ENCODE measurements at places on chromosomes 4 and X.

DNA sequence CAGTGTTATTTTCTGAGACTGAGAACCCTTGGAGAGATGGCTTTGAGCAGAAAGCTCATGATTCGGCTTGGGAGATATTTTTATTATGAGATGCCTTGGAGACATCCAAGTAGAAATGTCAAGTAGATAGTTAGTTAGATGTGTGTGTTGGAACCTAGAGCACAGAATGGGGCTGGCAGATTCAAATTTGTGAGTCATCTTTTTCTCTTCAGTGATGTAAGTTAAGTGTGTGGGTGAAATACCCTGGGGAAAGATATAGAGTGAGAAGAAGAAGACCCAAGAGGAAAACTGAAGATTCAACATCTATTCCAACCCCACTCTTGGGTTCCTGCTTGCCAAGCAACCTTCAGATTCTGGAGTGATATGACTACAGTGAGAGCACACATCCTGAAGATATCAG lies 580.8 kb upstream of the AMOT start:
- DNase-seq: no peak

- DNase-seq: no peak
Measured at GRCh38 chr4:70930530-70931256, 28.5 kb downstream of the MOB1B start.

- no peak for DNase-seq
Measured at GRCh38 chr4:85995361-85995760, 364.5 kb downstream of the MAPK10 start.

- no peak for DNase-seq
Measured at GRCh38 chr4:148359769-148360168, 82.4 kb downstream of the NR3C2 start.

GRCh38 chr4:121783210-121783609 lies 17.9 kb upstream of the EXOSC9 start:
- no peak for DNase-seq

- no peak for DNase-seq
Measured at GRCh38 chr4:48237996-48238645, 31.5 kb downstream of the TEC start.

DNA sequence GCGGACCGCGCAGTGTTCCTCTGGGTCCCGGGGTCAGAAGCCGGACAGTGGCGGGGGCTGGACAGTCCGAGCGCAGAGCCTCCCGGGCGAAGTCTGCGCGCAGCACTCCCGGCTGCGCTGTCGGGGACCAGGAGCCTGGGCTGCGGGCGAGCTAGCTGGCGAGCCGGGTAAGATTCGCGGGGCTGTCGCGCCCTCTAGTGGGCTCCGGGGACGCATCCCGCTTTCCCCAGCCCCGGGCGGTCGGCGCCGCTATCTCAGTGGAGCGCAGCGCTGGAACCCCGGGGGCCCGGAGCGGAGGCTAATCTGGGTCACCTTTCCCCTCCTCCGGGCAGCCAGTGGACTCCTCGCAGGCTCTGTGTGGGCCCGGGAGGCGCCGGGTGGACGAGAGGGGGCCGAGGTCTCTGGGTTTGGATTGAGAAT lies 4.2 kb downstream of the PDGFRA start:
- peak; percentile 58 for DNase-seq

- no peak for DNase-seq
Measured at GRCh38 chrX:131235768-131236545, 53.1 kb downstream of the IGSF1 start.

GRCh38 chrX:47200385-47201150 lies 6.9 kb downstream of the UBA1 start:
- no peak for DNase-seq

GRCh38 chr4:152189451-152190179 lies 346.3 kb downstream of the FBXW7 start:
- no peak for DNase-seq

DNA sequence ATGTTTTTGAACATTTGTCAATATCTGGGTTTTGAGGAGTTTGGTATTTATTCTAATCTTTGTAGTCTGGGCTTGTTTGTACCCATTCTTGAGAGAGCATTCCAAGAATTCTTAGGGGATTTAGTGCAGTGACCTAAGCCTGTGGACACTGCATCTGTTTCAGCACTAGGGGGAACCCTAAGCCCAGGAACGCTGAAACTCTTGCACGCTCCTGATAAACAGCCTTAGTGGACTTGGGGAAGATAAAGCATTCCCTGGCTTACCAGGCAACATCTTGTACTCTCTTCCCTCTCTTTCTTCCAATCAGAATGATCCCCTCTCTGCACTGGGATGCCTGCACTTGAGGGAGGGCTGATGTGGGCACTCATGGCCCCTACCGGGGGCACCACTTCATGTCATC lies 654.9 kb upstream of the HTR2C start:
- no peak for DNase-seq

DNA sequence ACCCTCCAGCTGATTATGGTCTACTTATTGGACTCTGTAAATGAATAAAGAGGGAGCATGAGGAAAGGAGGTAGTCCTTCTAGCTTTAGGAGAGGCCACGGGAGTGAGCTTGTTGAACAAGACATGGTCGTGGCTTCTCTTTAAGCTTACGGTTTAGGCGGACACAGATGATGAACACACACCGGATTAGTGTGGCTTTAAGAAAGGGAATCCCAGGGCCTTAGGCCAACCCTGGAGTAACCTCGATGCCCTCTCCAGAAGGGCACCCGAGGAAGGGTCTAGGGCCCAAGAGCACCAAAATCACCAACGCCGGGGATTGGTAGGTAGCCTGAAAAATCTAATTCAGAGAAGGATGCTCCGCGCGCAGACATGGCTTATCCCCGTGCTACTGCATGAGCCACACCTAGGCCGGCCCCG lies 39.4 kb downstream of the ERVMER34-1 start:
- no peak for DNase-seq

GRCh38 chrX:148628621-148629020 lies 128.2 kb downstream of the AFF2 start:
- DNase-seq: no peak

GRCh38 chrX:132373610-132374009 lies 115.2 kb downstream of the MBNL3 start:
- DNase-seq: no peak

- no peak for DNase-seq
Measured at GRCh38 chr4:151569650-151570049, 160.7 kb downstream of the FHIP1A start.

DNA sequence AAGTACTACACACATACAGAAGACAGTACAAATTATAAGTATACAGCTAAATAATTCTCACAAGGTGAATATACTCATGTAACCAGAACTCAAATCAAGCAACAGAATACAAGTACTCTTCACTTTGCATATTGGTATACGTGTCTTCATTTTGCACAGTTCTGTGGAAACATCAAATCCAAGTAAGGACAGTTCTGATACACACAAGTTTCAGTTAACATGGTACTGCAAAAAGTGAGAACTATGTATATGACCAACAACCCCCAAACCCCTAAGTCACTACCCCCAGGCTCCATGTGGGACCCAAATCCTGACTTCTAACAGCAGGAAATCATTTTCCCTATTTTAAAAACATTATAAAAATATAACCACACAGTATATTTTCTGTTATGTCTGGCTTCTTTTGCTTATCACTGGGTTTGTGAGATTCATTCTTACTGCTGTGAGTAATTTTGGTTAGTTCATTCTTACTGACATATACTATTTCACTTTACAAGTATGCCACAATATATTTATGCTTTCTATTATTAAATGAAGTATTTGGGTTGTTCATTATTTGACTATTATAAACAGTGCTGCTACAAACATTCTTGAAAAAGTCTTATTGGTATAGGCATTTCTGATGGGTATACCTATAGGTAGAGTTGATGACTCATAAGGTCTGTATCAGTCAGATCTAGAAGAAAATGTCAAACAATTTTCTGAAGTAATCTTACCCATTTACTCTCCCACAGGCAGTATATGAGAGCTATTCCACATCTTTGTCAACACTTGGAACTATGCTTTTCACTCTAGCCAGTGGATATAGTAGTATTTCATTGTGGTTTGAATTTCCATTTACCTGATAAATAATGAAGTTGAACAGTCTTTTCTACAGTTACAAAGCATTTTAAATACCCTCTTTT lies 47.0 kb downstream of the SCLT1 start:
- no peak for DNase-seq

GRCh38 chr4:37054531-37055077 lies 189.9 kb upstream of the NWD2 start:
- DNase-seq: no peak

DNA sequence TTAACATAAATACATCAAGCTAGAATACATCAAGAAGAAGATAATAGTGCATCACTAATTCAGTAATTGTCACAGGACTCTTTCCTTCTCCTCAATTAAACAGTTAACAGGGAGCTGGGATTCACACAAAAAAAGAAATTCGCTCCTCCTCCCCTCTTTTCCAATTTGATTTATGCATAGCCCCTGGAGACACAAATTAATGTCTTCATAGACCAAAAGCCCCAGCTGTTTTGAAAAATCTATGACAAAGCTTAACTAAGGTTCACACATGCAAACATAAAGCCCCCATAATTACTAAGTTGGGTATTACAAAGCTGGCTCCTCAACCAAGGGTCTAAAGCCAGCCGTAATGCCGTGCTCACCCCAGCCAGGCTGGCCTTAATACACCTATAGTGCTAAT lies 61.2 kb downstream of the ENOX2 start:
- no peak for DNase-seq

DNA sequence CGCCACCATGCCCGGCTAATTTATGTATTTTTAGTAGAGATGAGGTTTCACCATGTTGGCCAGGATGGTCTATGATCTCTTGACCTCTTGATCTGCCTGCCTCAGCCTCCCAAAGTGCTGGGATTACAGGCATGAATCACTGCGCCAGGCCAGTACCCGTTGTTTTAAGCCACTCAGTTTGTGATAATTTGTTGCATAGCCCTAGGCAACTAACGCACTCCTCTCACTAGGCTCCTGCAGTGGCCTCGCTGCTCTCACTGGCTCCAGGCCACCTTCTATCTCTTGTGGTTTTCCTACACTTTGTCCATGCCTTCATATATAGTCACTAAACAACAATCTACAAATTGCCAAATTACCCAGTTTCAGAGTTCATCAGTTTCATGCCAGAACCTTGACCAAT lies 58.1 kb downstream of the DCHS2 start:
- DNase-seq: no peak

GRCh38 chrX:120147537-120147936 lies 10.9 kb upstream of the RHOXF2 start:
- DNase-seq: no peak

- DNase-seq: no peak
Measured at GRCh38 chr4:184845367-184846021, 19.7 kb upstream of the ACSL1 start.

DNA sequence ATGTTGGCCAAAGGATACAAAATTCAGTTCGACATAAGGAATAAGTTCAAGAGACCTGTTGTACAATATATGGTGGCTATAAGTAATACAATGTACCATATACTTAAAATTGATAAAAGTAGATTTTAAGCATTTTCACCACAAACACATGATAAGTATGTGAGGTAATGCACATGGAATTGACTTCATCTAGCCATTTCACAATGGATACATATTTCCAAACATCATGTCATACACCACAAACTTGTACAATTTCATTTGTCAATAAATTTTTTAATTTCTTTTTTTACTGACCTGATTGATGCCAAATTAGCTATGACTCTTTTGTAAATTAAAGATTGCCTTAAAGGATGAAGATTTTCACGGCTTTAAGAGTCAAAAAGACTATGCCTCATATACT lies 103.1 kb upstream of the VCX2 start:
- DNase-seq: no peak

DNA sequence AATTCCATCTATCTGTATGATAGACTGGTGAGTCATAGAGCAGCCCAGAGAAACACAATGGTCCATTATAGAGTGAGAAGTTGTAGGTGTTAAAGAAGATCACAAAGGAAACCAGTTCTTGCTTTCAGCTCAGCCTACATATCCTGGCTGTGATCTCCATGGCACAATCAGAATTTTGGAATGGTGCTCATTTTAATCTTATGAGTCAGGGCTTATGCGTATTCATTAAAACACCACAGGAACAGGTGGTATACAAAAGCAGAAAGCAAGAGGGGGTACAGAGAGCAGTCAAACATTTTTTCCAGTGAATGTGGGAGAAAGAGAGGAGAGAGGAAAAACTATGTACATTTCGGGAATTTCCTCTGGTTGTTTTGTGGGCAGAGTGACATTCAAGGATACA lies 126.9 kb downstream of the MFAP3L start:
- DNase-seq: no peak

- no peak for DNase-seq
Measured at GRCh38 chr4:101458914-101459313, 111.6 kb upstream of the PPP3CA start.

- no peak for DNase-seq
Measured at GRCh38 chr4:183610033-183610432, 49.0 kb downstream of the RWDD4 start.

DNA sequence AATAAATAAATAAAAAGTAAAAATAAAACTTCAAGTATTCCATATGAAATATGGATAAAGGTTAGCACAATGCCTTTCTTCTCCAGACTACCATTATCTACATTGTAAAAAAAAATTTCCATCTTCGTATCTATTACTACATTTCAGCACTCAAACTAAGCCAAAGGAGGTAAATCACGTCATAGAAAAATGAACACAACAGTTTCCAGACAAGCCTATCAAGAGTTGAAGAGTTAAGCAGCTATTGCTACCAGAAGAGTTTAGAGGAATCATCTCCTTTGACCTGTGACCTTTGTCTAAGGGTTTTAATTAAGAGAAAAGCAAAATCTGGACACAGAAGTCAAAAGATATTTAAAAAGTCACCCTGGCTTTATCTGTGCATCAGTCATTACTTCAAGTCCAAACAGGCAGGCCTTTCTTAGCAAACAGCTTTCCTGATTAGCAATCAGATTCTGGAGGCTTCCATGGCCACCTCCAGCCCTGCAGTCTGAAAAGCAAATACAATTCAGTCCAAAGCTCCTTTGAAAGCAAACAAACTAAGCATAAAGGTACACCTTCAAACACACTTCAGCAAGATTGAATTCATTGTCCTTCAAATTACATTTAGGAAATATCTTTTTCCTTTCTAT lies 82.2 kb downstream of the APBB2 start:
- no peak for DNase-seq

DNA sequence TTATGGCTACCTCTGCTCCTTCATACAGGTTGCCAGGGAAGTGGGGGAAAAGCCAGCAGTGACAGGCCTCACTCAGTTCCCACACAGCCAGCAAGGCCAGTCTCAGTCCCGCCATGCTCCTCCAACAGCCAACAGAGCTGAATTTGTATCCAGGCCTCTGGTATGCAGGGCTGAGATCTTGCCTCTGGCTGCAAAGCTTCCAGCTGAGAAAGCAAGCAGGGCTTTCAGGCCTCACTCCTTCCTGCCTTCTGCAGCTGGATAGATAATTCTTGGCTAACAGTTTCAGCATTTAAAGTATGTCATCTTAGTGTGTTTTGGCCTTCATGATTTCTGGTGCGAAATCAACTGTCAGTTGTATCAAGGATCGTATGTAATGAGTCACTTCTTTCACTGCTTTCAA lies 103.6 kb downstream of the GNL3L start:
- no peak for DNase-seq

- no peak for DNase-seq
Measured at GRCh38 chr4:32031026-32031425, 1310.9 kb downstream of the PCDH7 start.

All from stimulated activated CD8-positive, alpha-beta memory T cell treated with anti-CD3 and anti-CD28 coated beads, Interleukin-7, amount 100 ng/mL, for 1 hour (primary cell).